ENCODE measurements at places on chromosomes 2 and 18.
A peak's percentile ranks its signal among the peaks of the same experiment; 100 is the strongest.

DNA sequence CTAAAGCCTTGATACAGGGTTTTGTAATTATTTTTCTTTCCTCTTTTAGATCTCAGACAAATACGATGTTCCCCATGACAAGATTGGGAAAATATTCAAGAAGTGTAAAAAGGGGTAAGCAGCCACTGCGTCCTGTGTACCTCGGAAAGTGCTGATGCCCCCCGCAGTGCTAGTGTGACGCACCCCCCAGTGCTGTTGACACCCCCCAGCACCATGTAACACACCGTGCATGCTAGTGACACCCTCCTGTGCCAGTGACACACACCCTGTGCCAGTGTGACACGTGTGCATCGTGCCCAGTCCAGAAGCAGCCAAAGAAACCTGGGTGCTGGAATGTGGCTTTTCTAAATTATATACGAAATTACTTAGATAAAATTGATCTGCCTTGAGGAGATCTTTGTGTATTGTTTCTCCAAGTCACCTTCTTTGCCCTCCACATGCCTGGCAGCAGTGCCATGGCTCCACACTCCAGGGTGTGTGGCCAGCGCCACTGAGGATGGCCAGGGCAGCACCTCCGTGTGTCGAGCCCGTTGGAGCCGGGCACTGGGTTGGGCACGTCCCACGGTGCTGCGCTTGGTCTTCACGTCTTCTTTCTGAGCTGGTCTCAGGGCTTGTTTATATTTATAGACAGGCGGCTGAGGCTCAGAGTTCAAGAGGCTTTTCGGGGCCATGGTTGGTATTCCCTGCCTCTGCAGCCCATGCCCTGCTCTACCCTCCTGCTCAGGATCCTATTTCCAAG lies 44.3 kb upstream of the KLF11 start:
- no peak for DNase-seq

DNA sequence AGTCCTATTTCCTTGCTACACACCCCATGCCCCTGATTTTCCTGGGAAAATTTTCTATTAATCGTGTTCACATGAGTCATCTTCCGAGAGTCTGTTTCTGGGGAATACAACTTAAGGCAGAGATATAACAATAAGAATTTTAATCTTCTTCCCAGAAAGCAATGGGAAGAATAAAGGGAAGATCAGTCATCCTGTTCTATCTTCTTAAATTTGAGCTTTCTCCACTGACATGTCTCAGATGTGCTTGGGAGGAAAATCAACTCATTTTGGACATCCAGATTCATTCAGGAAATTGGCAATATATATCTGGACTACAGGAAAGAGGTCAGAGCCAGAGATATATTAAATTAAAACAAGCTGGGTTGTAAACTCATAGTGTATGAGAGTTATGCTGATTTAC lies 62.3 kb upstream of the SPAG16 start:
- no peak for DNase-seq

DNA sequence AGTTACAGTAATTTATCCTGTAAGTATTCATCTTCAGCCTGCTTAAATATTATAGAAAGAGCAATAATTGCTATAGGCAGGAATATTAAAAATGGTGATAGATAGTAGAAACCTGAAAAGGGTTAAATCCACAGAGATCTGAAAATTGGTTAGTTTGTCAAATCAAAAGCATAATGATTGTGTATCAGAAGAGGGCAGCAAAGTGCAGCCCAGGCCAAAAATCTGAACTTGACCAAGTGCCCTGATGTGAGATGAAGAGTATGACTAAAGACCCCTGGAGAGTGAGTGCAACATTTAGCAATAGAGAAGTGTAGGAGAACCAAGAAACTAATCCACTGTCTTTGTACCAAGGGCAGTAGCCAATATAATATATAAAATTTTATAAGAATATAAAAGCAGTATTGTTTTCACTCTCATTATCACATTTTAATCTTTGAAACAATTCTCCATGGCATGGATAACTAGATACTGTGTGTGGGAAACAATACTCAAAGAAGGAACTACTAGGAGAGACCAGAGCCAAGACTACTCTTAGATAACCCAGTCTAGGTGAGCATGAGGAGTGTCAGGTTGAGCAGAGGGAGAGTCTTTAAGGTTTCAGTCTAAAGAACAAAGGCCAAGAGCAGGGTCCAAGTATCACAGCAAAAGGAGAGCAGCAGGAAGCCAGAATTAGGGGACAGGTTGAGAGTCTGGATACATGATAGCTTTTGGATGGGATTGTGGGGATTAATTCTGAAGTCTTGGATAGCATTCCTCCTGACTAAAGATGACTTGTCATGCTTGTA lies 148.7 kb downstream of the CALCRL start:
- DNase-seq = no peak

GRCh38 chr2:170396799-170397459 lies 219.0 kb downstream of the MYO3B start:
- DNase-seq = no peak

GRCh38 chr18:11726556-11726955 lies 37.5 kb downstream of the GNAL start:
- DNase-seq = no peak

- no peak for DNase-seq
These were observed 10.8 kb downstream of the CACNB4 start for GRCh38 chr2:152088006-152088405.

DNA sequence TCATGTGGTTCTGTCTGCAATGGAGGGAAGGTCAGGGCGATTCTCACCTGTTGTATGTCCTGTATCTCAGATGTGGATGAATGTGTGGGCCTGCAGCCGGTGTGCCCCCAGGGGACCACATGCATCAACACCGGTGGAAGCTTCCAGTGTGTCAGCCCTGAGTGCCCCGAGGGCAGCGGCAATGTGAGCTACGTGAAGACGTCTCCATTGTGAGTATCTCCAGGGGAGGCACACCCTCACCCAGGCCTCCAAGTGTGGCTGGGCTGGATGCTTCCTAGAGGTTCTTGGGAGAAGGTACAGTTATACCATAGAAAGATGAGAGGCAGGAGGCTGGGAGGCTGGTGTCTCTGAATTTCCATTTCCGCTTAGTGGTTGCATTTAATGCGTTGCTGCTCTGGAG lies 46.9 kb downstream of the FBLN7 start:
- DNase-seq = no peak

GRCh38 chr2:23399674-23400261 lies 14.8 kb downstream of the KLHL29 start:
- no peak for DNase-seq

GRCh38 chr2:9799011-9799596 lies 44.2 kb upstream of the TAF1B start:
- DNase-seq = no peak

DNA sequence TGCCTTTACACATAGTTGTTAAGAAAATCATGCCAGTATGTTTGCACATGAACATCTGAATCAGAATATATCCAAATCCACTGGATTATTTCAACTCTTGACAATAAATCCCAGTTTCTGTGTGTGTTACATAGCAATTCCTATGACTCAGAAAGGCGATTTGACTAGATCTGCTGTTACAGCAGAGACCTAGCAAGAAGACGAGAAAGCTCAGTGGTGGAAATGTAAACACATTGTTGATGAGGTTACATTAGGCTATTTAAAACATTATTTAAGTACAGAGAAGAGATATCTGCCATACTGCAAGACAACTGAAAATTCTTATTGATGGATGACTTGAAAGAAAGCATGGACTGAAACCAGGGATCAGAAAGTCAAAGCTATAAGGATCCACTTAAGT lies 73.0 kb upstream of the SMIM21 start:
- DNase-seq = no peak

GRCh38 chr18:76660571-76661192 lies 161.7 kb upstream of the ZNF236 start:
- DNase-seq = no peak

DNA sequence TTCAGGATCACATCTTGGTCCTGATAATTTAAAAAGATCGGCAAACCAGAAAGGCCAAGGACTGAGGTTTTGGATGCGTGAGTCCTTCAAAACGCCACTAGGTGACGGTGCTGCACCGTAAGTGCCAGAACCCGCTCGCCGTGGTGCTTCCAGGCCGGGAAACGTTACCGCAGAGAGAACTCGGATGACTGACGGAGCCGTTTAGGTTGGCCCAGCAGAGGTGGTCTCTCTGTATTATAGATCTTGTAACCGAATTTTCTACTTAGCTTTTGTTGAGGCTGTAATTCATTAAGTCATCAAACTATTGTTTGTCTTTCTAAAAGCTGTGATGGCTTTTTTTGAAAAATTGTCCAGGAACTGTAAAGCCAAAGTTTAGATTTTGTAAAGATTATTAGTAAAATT lies 39.8 kb upstream of the ADCYAP1 start:
- peak; percentile 81 for DNase-seq

GRCh38 chr18:74828200-74828599 lies 230.5 kb downstream of the ZNF407 start:
- no peak for DNase-seq

DNA sequence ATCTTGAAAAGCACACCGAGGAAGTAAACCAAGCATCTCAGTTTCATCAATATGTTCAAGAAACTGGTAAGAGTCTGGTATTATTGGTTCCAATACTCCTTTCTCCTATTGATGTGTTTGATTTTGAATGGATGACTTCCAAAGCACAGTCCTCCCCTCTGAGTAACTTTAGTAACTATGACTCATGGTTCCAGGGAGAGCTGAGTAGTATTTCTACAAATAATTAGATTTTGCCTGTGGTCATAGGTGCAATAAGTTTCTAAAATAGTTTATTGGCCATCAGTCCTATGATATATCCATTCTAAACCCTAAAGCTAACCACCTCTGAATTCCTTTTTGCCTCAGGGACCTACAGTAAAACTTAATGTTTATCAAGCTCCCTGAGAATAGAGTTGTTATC lies 352.4 kb downstream of the XIRP2 start:
- DNase-seq = no peak

DNA sequence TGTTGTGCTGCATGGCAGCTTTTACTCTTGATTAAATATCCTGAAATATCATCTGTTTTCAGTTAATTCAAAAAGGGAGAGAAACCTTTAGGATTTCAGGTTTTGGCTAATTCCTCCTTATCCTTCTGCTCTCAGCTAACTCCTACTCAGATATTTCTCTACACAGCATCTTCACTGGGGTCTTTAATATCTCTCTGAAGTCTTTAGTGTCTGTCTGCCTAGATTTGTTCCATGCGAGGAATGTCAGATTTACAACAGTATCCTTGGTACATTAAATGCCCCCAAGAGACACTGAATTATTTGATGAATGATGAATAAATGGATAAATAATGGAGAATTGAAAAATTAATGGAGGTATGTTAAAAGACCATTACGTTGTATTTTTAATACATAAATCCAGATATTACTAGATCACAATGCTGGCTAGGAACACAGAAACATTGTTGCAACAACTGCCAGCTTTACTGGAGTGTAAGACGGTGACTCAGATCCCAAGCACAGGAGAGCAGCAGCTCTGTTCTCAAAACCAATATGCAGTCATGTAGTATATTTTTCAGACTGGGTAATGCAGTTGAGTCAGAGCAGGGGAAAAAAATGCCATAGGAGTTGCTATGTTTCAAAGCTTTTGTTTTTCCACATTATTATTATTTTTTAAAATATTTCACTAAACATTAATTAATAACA lies 388.0 kb upstream of the SYT4 start:
- DNase-seq = no peak

DNA sequence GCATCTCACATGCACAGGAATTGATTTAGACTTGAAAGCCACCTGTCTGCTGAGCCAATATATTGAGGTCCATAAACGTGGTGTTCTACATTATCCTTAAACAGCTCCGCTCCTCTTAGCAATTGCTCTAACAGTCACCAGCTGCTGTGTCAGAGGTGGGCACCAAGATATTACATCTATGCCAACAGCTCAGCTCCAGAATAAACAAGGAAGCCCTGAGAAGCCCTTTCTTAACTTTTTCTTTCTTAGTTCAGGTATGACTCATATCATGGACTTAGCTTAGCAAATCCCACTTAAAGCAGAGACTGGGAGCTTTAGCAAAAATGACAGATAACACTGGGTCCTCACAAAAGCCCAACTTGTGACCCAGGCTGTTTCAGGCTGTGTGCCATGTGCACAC lies 436.6 kb downstream of the IRS1 start:
- DNase-seq = no peak

DNA sequence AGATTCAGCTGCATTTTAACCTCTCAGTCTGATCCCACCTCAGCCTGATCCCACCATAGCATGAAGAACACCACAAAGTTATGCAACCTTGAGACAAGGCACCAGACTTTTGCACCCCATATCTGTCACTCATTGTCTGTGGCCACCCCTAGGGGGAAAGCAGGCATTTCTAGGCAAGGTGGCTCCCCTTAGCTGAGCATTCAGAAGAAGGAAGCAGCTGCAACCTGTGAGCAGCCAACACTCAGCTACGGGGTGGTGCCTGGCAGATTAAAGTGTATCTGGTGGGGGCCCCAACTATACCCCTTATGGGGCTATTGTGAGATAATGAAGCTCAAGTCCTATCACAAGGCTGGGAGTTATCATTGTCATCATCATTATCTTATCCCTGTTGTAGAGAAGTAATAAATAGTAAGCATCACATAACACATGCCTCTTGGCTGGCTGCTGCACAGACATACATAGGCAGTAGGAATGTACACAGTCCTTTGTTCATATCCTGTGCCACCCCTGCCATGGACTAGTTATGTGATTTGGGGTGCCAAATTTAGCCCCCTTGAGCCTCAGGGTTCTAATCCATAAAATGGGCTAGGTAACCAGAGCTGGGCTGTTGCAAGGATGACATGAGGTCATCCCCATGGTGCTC lies 20.6 kb upstream of the TMEM163 start:
- DNase-seq = no peak

DNA sequence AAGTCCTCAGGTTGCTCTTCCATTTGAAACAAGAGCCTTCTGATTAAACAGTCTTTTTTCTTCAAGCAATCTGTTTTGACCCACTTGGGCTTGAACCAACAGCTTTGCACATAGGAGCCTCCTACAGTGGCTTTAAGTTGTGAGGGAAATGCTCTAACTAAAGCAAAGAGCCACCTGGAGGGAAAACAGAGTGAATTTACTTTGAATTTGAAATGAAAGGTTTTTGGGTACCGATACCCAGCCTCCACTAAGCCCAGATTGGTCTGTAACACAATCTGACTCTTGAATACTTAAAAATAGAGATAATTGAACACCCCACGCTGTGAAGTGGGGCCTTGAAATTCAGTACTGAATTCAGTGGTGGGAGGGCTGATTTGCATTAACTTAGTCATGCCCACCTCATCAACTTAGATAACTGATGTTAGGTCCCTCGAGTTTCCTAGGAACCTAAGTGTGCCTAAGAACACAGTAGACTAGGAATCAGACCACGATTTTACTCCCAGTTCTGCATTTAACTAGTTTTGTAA lies 56.3 kb upstream of the ACVR1C start:
- DNase-seq = no peak

GRCh38 chr2:119062652-119063051 lies 95.9 kb downstream of the C1QL2 start:
- DNase-seq = no peak
